Astrocyte of the cerebellum (primary cell): ENCODE measurements at places on chromosomes 6 and 20.

DNA sequence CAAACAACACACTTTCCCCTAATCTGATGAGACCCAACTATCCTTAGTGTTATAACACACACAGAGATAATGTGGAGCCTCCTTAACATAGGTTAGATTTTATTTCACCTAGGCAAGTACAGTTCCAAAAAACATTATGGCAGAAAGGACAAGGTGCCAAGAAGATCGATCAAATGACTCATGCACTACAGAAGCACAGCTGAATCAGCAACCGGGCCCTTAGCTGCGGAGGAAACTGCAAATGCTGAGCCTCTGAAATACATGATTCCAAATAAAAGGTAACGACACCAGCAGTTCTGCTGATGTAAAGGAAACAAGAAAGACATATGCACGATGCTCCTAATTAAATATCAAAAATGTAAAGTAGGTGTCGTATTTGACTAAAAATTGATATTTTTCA, 19.9 kb upstream of the MUC21 start:
- peak; percentile 26 for DNase-seq

- no peak for DNase-seq
These were observed 397 bp downstream of the WDR27 start for GRCh38 chr6:169701311-169701953.

DNA sequence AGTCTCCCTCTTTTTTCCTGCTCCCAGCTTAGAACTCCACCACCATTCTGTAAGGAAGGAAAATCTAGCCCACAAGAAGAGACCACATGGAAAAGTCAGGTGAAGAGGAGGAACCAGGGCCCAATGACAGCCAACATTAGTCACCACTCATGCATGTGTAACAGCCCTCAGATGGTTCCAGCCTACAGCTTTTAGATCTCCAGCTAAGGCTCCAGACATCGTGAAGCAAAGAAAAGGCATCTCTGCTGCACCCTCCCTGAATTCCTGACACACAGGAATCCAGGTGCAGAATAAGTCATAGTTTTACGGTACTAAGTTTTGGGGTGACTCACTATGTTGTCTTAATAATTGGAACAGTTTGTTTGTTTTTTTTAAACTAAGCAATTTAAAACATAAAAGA, 25.5 kb downstream of the DCDC2 start:
- peak; percentile 43 for DNase-seq

DNA sequence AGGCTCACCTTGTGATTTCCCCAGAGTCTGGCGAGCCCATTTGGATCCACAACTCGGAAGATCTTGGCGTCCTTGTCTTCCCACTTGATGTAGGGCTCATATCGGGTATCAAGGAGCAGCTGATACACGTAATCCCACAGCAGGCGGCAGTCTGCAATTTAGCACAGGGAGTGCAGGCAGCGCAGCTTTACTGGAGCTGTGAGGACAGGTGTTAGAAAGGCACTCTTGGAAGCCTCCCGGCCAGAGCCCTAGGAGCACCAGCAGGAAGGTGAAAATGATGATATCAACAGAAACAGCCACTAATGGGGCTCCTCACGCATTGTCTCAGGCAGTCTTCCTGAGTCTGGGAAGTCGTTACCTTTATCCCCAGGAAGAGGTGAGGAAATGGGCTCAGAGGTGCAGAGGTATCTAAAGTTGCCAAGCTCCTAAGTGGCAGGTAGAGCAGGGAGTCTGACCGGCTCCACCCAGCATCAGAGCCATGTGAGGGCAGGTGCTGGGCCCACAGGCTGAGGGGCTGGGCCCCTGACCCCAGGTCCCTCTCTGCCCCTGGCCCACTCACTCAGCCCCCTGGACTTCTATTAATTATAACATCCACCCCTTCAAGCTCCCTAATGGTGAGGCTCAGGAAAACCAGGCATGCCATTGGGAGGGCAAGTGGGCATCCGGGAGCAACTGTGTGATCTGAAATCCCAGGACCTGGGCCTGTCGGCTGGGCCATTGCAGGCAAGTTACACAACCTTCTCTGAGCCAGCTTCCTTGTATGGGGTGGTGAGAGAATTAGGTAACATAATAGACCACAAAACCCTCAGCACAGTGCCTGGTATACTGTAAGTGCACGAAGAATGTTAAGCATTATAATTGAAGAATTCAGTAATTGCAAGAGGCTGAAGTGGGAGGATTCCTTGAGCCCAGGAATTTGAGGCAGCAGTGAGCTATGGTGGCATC, 18.3 kb downstream of the ETV7 start:
- DNase-seq = no peak

- no peak for DNase-seq
These were observed 63.2 kb upstream of the ARMH2 start for GRCh38 chr6:24861934-24862333.

DNA sequence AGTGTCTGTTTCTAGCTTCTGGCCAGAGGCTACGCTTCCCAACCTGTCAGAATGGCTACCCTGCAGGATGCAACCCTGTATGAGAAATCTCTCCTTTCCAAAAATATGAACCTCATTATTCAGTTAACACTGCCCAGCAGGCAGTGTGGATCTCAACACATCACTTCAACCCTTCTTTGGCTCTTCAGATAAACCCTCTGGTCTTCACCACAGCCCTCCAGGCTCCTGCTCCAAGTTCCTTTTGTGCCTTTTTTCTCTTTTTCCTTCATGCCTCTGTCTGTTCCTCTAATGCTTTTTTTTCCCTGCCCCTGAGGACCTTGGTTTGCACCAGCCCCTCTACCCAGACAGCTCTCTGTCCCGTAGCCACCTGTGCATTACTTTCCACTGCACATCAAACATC, 207.4 kb downstream of the MYLK4 start:
- DNase-seq = no peak

DNA sequence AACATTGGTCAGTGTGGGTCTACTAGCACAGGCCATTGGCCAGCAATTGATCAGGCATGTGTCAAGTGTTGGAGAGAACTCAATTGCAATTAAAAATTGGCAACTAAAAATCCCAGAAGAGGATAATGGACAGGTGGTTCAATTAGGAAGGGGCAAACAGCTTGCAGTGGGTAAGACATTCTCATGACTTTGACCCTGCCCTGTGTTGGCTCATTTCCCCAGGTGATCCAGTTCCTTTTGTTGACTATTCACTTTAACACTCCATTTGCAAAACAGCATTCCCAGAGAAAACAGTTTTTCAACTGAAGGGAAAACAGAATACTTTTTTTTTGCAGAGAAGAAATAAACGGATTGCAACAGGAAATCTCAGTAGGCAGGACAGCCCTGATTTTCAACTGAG, 28.9 kb upstream of the SCGN start:
- no peak for DNase-seq

DNA sequence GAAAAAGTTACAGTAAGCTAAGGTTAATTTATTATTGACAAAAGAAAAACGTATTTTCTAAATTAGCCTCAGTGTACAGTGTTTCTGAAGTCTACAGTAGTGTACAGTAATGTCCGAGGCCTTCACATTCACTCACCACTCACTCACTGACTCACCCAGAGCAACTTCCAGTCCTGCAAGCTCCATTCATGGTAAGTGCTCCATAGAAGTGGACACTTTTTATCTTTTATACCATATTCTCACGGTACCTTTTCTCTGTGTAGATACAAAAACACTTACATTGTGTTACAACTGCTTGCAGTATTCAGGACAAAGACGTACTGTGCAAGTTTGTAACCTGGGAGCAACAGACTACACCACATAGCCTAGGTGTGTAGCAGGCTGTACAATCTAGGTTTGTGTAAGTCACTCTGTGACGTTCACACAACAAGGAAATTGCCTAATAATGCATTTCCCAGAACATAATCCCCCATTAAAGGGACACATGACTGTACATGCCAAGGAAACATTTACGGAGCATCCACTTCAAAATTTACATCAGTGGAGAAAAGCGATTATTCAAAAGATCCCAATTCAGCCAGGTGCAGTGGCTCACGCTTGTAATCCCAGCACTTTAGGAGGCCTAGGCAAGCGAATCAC, 133.4 kb downstream of the BANF2 start:
- DNase-seq = no peak

DNA sequence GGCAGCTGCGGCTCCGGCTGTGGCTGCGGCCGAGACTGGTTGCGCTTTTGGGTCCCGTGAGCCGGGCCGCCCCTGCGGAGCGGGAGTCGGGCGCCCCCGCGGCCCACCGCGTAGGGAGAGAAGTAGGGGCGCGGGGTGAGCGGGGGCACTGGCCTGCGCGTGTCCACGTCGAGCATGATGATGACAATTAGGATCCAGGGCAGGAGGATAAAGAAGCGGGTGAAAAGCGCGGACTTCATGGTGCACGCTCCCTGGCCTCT, 739 bp downstream of the B3GAT2 start:
- DNase-seq = no peak

GRCh38 chr20:2259731-2260130, 36.1 kb upstream of the TGM3 start:
- no peak for DNase-seq

- DNase-seq = no peak
These were observed 100.1 kb downstream of the ASXL1 start for GRCh38 chr20:32458061-32458836.

- no peak for DNase-seq
These were observed 14.3 kb downstream of the PHF3 start for GRCh38 chr6:63649847-63650265.

DNA sequence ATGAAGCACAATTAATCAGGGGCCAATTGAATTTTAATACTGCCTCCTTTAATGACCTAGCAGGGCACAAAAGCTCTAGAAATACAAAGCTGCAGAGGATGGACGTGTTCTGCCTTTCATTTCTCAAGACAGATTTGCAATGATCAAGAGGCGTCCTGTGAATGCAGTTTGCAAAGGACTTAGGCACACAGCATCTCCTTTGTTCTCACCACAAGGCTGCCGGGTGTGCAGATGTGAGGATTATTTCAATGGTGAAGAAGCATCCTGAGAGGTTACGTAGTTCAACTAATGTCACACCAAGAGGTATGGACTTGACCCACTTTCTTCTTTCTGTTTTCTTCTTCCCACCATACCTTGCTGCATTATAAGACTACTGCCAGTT, 42.9 kb upstream of the SPTLC3 start:
- DNase-seq = no peak

DNA sequence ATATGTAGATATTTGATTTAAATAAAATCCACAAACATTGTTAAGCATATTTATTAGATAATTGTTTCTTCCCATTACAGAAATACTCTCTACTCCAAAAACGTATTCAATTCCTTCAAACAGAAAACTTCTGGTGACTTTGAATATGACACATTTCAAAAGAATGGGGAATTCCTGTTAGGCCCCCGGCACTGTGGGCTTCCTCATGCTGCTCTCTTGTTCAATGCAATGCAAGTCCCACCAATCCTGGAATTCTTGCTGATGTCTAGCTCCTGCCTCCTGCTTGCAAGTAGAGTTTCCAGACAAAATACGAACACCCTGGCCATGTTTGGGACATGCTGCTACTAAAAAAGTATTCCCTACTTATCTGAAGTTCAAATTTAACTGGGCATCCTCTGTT, 544.1 kb downstream of the QKI start:
- peak; percentile 74 for DNase-seq

DNA sequence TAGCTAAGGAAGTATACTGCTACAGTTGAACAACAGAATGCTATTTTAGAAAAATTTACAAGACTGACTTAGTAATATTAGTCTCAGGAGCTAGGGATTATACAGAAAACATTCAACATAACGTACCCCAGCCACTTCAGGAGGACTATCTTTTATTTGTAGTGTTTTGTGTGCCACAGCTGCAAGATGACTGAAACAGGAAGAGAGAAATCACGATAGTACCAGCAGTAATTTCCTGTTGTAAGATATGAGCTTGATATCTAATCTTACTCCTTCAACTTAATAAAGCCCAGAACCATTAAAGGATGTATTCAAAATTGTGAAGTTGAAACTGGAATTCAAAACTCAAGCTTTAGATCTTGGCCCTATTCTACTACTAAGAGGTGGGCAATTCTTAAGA, 42.1 kb downstream of the SLC35A1 start:
- no peak for DNase-seq

DNA sequence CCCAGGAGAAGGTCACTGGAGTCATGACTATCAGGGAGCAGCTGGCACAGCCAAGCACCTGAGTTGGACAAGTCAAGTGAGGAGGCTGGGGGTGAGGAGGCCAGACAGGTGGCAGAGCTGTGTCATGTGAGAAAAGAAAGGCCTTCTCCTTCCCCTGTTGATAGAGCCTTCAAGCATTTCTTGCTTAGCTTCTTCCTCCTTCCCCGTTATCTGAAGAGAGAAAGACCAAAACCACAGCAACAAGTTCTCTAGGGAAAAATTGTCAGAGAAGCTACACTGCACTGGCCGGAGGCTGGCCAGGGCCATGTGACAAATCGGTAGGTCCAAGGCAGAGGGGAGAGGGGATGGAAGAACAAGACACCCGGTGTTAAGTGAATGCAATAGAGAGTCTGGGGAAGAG, 202.1 kb upstream of the PRDM1 start:
- DNase-seq = no peak

- no peak for DNase-seq
These were observed 87.2 kb downstream of the PRND start for GRCh38 chr20:4808872-4809271.

DNA sequence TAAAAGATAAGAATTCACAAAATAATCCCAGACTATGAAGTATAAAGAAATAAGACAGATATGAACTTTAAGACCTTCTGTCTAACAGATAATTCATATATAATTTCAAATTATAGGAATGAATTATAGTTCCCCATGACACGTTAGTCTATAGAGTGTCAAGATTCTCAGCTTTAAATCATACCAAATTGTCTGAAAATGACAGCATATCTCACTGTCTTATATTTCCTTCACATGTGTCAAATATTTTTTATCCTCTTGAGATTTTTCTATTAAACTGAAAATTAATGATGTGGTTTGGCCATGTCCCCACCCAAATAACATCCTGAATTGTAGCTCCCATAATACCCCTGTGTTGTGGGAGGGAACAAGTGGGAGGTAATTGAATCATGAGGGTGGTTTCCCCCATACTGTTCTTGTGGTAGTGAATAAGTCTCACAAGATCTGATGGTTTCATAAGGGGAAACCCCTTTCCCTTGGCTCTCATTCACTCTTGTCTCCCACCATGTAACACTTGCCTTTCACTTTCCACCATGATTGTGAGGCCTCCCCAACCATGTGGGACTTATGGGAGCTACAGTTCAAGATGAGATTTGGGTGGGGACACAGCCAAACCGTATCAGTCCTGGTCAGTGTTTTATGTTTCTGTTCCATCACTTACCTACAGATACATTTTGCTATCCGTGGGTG, 825.3 kb upstream of the GJE1 start:
- DNase-seq = peak; percentile 13

DNA sequence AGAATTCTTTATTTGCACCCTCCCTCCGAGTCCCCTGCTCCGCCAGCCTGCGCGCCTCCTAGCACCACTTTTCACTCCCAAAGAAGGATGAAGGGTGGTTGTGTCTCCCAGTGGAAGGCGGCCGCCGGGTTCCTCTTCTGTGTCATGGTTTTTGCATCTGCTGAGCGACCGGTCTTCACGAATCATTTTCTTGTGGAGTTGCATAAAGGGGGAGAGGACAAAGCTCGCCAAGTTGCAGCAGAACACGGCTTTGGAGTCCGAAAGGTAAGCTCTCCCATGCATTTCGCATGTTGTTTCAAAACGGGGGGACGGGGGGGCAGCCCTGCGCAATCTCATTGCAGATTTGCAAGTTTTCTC, 357 bp downstream of the PCSK2 start:
- DNase-seq = no peak
